ENCODE measurements at places on chromosomes 5 and 9.

DNA sequence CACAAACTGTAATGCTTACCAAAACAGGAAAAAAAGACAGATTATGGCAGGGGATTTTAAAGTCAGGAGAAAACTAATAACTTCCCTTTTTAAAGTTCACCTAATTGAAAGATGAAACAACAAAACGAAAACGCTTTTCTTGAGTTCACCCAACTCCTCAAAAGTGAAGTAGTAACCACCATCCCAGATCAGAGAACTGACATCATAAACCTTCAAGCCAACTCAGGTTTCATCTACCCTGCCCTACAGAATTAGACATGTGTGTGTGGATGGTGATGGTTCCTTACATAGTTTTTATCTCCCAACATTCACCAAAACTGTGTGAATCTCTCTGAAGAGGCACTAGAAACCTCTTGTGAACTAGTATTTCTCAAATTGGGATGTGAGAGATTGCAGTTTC, 195.2 kb upstream of the PTGER4 start:
- peak; percentile 25 for DNase-seq

- DNase-seq = no peak
These were observed 121.9 kb upstream of the GHR start for GRCh38 chr5:42301349-42301748.

DNA sequence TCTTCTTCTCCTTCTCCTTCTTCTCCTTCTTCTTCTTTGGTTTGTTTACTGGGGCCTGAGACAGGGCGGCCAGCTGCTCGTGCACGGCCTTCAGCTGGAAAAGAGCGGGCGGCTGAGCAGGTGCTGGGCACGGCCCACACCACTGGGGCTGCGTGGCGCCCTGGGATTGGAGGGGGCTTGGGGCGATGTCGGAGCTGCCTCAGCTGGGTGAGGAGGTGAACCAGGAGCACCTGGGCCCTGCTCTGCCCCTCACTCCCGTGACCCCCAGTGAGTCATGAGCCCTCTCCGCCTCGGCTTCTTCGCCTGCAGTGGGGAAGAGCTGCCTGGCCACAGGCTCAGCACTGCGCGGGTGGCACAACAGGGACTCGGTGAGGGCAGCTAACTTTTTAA, 14.9 kb downstream of the BRD3OS start:
- no peak for DNase-seq

- DNase-seq = no peak
These were observed 372.0 kb upstream of the KIF2A start for GRCh38 chr5:61933787-61934626.

DNA sequence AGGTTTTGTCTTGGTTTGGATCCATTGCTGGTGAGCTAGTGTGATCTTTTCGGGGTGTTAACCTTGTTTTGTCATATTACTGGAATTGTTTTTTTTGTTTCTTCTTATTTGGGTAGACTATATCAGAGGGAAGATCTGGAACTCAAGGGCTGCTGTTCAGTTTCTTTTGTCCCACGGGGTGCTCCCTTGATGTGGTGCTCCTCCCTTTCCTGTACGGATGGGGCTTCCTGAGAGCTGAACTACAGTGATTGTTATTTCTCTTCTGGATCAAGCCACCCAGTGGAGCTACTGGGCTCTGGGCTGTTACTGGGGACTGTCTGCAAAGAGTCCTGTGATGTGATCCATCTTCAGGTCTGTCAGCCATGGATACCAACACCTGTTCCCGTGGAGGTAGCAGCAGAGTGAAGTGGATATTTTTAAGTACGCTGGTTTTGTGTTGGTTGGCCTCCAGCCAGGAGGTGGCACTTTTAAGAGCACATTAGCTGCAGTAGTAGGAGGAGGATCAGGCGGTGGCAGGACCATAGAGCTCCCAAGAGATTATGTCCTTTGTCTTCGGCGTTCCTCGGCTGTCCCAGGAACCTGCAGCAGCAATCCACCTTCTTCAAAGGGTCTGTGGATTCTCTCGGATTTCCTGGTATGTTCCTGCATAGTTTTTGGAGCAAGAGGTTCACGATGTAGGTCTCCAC, 27.2 kb downstream of the SCAMP1 start:
- no peak for DNase-seq

- no peak for DNase-seq
These were observed 478.1 kb upstream of the CDH9 start for GRCh38 chr5:27516437-27516836.

GRCh38 chr5:74085186-74085585, 459.2 kb downstream of the ARHGEF28 start:
- no peak for DNase-seq

GRCh38 chr9:111728143-111728542, 66.6 kb downstream of the SHOC1 start:
- no peak for DNase-seq
